Small intestine (tissue), 16 donors: ENCODE measurements at places on chromosomes 2 and 18.
A peak's percentile ranks its signal among the peaks of the same experiment; 100 is the strongest.

GRCh38 chr2:10911291-10912075 is at the start of gene KCNF1:
TSS of gene KCNF1 (plus strand) at chr2:10911934. CDS start at chr2:10912427, 493 bp downstream.
- peak within 1 kb of the TSS; percentile 15 for H3K4me3 ChIP-seq
- no peaks in the 10 kb centered on the region for H3K36me3 ChIP-seq
- no peak within 1 kb of the TSS for H3K27ac ChIP-seq
- H3K4me1 ChIP-seq = no peaks in the 10 kb centered on the region
- H3K27me3 ChIP-seq = peaks cover 18% of the 10 kb centered on the region
- peak; percentile 18 for DNase-seq

- no peaks in the 10 kb centered on the region for H3K36me3 ChIP-seq
- H3K27me3 ChIP-seq = no peaks in the 10 kb centered on the region
- H3K4me3 ChIP-seq = no peak overlapping the region
- H3K27ac ChIP-seq = no peak overlapping the region
- peak; percentile 17 for DNase-seq
Observed at GRCh38 chr2:230779126-230779525, 66.5 kb downstream of the CAB39 start.

- no peak for DNase-seq
- no peak overlapping the region for H3K27ac ChIP-seq
- no peak overlapping the region for H3K4me3 ChIP-seq
- H3K27me3 ChIP-seq = no peaks in the 10 kb centered on the region
- no peaks in the 10 kb centered on the region for H3K4me1 ChIP-seq
- no peaks in the 10 kb centered on the region for H3K36me3 ChIP-seq
Observed at GRCh38 chr2:192043216-192043870, 151.4 kb downstream of the TMEFF2 start.

- no peaks in the 10 kb centered on the region for H3K27me3 ChIP-seq
- H3K27ac ChIP-seq = no peak overlapping the region
- DNase-seq = no peak
- H3K4me3 ChIP-seq = no peak overlapping the region
- H3K4me1 ChIP-seq = no peaks in the 10 kb centered on the region
Observed at GRCh38 chr2:78910376-78910775, 115.1 kb upstream of the REG3G start.

- peak; percentile 55 for DNase-seq
- peaks cover 8% of the 10 kb centered on the region for H3K4me1 ChIP-seq
- H3K27ac ChIP-seq = peak overlapping the region; percentile 72
Observed at GRCh38 chr2:98463988-98464771, 19.5 kb downstream of the INPP4A start.

GRCh38 chr18:74132201-74132600 is 15.4 kb downstream of the FBXO15 start:
- DNase-seq = no peak
- no peak overlapping the region for H3K4me3 ChIP-seq
- no peaks in the 10 kb centered on the region for H3K27me3 ChIP-seq
- no peaks in the 10 kb centered on the region for H3K4me1 ChIP-seq
- no peaks in the 10 kb centered on the region for H3K36me3 ChIP-seq

GRCh38 chr18:77366067-77366719 is 116.5 kb downstream of the GALR1 start:
- no peak for DNase-seq
- H3K36me3 ChIP-seq = no peaks in the 10 kb centered on the region
- H3K27ac ChIP-seq = no peak overlapping the region
- H3K27me3 ChIP-seq = peaks cover 3% of the 10 kb centered on the region
- no peaks in the 10 kb centered on the region for H3K4me1 ChIP-seq

GRCh38 chr2:178114462-178114861 is 2.2 kb downstream of the RBM45 start:
- no peaks in the 10 kb centered on the region for H3K27me3 ChIP-seq
- H3K4me1 ChIP-seq = no peaks in the 10 kb centered on the region
- DNase-seq = no peak
- no peak overlapping the region for H3K27ac ChIP-seq
- no peaks in the 10 kb centered on the region for H3K36me3 ChIP-seq

DNA sequence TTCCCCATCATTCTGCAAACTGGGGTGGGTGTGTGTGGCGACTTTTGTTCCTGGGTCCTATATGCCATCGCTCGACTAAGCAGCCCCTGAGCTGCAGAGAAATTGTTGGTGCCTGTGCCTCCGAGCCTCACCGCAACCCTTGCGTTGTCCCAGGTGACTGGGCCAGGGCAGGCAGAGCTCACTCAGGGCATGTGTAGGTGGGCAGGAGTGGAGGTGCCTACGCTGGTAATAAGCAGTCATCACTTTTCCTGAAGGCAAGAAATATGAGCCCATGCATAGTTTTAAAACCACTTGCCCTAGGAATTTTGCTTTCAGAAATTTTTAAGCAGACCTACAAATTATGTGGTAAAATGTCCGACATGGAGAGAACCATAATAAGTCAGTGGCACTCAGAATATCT is 197.8 kb downstream of the SMAD7 start:
- no peaks in the 10 kb centered on the region for H3K27me3 ChIP-seq
- no peak for DNase-seq
- no peaks in the 10 kb centered on the region for H3K36me3 ChIP-seq

- H3K27me3 ChIP-seq = no peaks in the 10 kb centered on the region
- DNase-seq = no peak
- H3K4me3 ChIP-seq = no peak overlapping the region
Observed at GRCh38 chr18:77043541-77044280, 88.9 kb downstream of the MBP start.

- H3K4me1 ChIP-seq = no peaks in the 10 kb centered on the region
- peak; percentile 69 for DNase-seq
- peaks cover 32% of the 10 kb centered on the region for H3K36me3 ChIP-seq
- no peak overlapping the region for H3K27ac ChIP-seq
Observed at GRCh38 chr2:54665436-54665856, 58.0 kb upstream of the EML6 start.

DNA sequence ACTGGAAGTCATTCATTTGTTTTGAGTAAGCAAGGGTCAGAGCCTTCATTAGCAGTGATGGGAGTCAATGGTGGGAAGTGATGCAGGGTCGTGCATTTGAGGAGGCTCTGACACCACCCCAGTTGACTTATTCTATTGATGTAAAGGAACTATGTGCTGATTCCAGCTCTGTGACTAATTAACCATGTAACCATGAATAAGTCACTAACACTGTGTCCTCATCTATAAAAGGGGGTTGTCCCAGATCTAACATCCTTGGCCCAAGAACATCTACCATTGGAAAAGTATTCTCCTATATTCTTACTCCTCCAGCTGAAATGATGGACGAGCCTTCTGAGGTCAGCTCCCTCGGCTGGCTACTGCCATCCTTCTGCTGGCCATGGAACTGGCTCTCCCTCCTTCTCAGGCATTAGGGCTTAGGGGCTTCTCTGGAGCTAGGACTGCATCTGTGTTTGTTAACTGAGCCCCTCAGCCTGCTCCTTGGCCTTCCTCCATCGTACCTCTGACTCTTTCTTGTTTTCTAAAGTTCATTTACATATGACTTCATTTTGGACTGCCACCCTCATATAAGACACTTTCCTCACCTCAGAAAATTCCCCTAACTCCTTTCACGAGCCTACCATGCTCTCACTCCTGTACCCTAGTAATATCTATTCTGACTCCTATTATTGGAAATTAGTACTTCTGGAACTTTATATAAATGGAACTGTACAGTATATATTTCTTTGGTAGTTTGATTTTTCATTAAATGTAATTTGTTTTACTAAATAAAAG is 115.5 kb downstream of the KCTD1 start:
- H3K27ac ChIP-seq = no peak overlapping the region
- H3K36me3 ChIP-seq = no peaks in the 10 kb centered on the region
- DNase-seq = no peak
- H3K4me1 ChIP-seq = no peaks in the 10 kb centered on the region
- no peak overlapping the region for H3K4me3 ChIP-seq

DNA sequence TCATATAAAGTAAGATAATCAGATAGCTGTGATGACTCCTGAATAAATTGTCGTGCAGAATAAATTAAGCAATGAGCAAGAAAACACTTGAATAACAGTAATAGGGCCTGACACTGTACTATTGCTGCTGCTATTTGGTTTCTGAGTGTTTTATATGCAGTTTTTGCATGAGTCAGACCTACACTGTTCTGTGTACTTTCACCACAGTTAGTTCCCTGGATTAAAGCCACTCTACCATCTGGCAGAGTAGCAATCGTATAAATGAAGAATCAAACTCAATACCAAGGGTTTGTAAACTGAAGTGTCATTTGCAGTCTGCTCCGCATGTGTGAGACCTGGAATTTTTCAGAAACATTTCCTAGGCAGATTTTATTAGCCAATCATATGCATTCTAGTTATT is 398.6 kb upstream of the CDH7 start:
- no peaks in the 10 kb centered on the region for H3K27me3 ChIP-seq
- no peak overlapping the region for H3K4me3 ChIP-seq
- no peak for DNase-seq
- H3K4me1 ChIP-seq = no peaks in the 10 kb centered on the region

- H3K4me1 ChIP-seq = no peaks in the 10 kb centered on the region
- no peak overlapping the region for H3K4me3 ChIP-seq
- no peak overlapping the region for H3K27ac ChIP-seq
- H3K36me3 ChIP-seq = peaks cover 7% of the 10 kb centered on the region
- DNase-seq = no peak
- H3K27me3 ChIP-seq = no peaks in the 10 kb centered on the region
Observed at GRCh38 chr2:241648453-241648852, 11.0 kb downstream of the ATG4B start.

- peaks cover 2% of the 10 kb centered on the region for H3K4me1 ChIP-seq
- H3K27me3 ChIP-seq = no peaks in the 10 kb centered on the region
- H3K4me3 ChIP-seq = no peak overlapping the region
- no peaks in the 10 kb centered on the region for H3K36me3 ChIP-seq
- H3K27ac ChIP-seq = no peak overlapping the region
- no peak for DNase-seq
Observed at GRCh38 chr2:152432206-152432653, 97.3 kb downstream of the FMNL2 start.

GRCh38 chr2:55420439-55420725 is 726 bp upstream of the CCDC88A start:
- H3K4me3 ChIP-seq = peak overlapping the region; percentile 70
- DNase-seq = no peak
- H3K27me3 ChIP-seq = no peaks in the 10 kb centered on the region
- no peaks in the 10 kb centered on the region for H3K4me1 ChIP-seq
- peak overlapping the region; percentile 77 for H3K27ac ChIP-seq
- no peaks in the 10 kb centered on the region for H3K36me3 ChIP-seq

- no peak overlapping the region for H3K4me3 ChIP-seq
- no peaks in the 10 kb centered on the region for H3K36me3 ChIP-seq
- DNase-seq = no peak
- H3K27me3 ChIP-seq = no peaks in the 10 kb centered on the region
Observed at GRCh38 chr2:237156857-237157779, 71.4 kb downstream of the COPS8 start.

- H3K27me3 ChIP-seq = no peaks in the 10 kb centered on the region
- H3K4me1 ChIP-seq = peaks cover 2% of the 10 kb centered on the region
- peaks cover 3% of the 10 kb centered on the region for H3K36me3 ChIP-seq
- peak overlapping the region; percentile 67 for H3K27ac ChIP-seq
- no peak overlapping the region for H3K4me3 ChIP-seq
Observed at GRCh38 chr2:113978524-113979190, 88.8 kb downstream of the ACTR3 start.

GRCh38 chr18:45059695-45060094 is 379.0 kb downstream of the SETBP1 start:
- H3K4me3 ChIP-seq = no peak overlapping the region
- no peaks in the 10 kb centered on the region for H3K36me3 ChIP-seq
- no peaks in the 10 kb centered on the region for H3K27me3 ChIP-seq

DNA sequence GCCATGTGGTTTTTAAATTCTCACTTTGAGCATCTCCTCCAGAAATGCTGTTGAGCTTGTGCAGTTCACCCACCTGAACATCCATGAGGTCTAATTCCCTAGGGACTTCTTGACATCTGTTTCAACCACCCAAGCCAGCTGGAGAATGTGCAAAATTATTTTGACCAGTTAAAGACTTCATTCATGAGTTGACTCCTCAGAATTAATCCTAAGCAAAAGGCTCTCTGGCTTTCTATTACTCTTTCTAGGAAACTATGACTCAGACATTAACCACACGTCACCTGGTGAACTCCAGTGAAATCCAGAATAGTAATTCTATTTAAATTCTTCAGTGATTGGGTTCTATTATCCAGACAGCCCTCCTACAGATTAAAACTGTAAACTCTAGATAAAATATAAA is 247.5 kb downstream of the NBAS start:
- peaks cover 13% of the 10 kb centered on the region for H3K36me3 ChIP-seq
- H3K4me3 ChIP-seq = no peak overlapping the region
- no peaks in the 10 kb centered on the region for H3K27me3 ChIP-seq
